ENCODE measurements at places on chromosomes 2 and 18. TPM values are rescaled to one million over a fixed set of nuclear protein-coding genes. Genes with fewer than 3 reads are reported as not detected.
A peak's percentile ranks its signal among the peaks of the same experiment; 100 is the strongest.

The GNLY gene
- total RNA-seq = 1.7 TPM

The VWA3B gene
- 3.2 TPM for total RNA-seq

The LYPD1 gene
- 5.1 TPM for total RNA-seq

The SCYGR4 gene
- total RNA-seq = not detected

The PROC gene
- 0.71 TPM for total RNA-seq

The TLX2 gene
- 0.19 TPM for total RNA-seq

The STK11IP gene
- total RNA-seq = 27.8 TPM

The CNNM3 gene
- total RNA-seq = 5.3 TPM

DNA sequence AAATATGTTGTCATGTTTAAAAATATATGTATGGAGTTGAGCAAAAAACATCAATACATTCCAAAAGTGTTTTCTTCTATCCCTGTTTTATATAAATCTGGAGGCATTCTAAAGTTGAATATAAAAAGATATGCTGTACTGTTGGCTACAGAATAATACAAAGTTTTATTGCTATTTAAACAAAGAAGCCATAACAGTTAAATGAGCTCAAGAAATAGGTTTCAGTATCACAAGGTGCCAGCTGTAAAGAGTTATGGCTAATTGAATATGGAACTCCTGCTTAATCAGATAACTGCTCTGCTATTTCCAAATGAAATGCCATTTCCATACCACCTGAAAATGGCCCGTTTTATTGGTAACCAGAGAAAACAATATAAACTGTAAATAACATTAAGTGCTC lies 55.0 kb downstream of the LNPK start:
- H3K4me3 ChIP-seq = no peak overlapping the region
- H3K27ac ChIP-seq = no peak overlapping the region
- peaks cover 4% of the 10 kb centered on the region for H3K36me3 ChIP-seq
- no peaks in the 10 kb centered on the region for H3K4me1 ChIP-seq

- H3K27ac ChIP-seq = no peak overlapping the region
- H3K4me3 ChIP-seq = no peak overlapping the region
- no peak for DNase-seq
- H3K36me3 ChIP-seq = no peaks in the 10 kb centered on the region
- H3K4me1 ChIP-seq = no peaks in the 10 kb centered on the region
These were observed 195.9 kb downstream of the ACKR3 start for GRCh38 chr2:236765478-236765877.

GRCh38 chr18:54718408-54718773 lies 109.9 kb upstream of the RAB27B start:
- H3K36me3 ChIP-seq = no peaks in the 10 kb centered on the region
- DNase-seq = no peak
- H3K27ac ChIP-seq = no peak overlapping the region

DNA sequence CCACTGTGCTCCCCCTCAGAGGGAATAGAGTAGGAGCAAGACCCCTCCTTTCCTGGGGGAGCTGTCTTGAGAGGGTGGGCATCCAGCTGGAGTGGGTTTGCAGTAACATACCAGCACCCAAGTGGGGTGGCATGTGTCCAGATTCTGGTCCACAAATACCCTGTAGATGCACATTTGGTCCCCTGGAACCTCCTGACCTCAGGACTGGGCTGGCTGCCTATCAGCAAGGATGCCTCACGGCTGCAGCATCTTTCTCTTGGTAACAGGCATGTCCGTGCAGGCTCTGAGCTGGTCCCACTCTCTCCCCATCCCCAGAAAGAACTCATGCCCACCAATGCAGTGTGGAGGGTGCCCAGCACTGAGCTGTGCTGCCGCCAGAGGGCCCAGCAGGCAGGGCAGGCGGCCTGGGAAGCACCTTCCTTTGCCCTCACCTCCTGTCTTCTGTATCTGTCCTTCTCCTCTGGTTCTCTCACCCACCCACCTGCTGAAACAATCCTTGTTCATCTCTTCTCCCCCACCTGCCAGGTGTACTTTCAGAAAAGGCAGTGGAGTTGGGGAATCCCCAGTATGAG lies 47.4 kb downstream of the ITGB1BP1 start:
- no peaks in the 10 kb centered on the region for H3K4me1 ChIP-seq
- no peaks in the 10 kb centered on the region for H3K36me3 ChIP-seq
- no peak overlapping the region for H3K27ac ChIP-seq
- no peak overlapping the region for H3K4me3 ChIP-seq
- H3K27me3 ChIP-seq = no peaks in the 10 kb centered on the region

DNA sequence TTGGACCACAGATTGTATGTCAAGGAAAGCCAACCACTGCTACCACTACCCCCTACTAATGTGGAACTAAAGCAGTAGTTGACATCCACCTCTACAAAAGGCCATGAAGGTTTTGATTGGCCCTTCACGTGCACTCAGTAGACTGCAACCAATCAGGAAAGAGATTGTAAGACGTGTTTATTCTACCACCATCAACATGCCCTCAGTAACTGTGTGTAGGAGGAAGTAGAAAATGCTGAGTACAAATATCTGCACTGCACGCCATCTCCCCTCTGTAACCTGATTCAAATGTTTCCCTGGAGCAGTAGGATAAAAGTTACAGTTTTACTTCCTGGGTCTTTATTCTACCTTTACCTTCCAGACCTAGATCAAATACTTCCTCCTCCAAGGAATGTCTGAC lies 2.9 kb upstream of the CASP10 start:
- peaks cover 15% of the 10 kb centered on the region for H3K4me1 ChIP-seq
- no peaks in the 10 kb centered on the region for H3K36me3 ChIP-seq
- H3K4me3 ChIP-seq = no peak overlapping the region

GRCh38 chr2:20593072-20594034 lies 57.5 kb downstream of the HS1BP3 start:
- no peak for DNase-seq
- no peak overlapping the region for H3K27ac ChIP-seq
- H3K4me1 ChIP-seq = no peaks in the 10 kb centered on the region
- H3K4me3 ChIP-seq = no peak overlapping the region
- no peaks in the 10 kb centered on the region for H3K27me3 ChIP-seq
- H3K36me3 ChIP-seq = no peaks in the 10 kb centered on the region

DNA sequence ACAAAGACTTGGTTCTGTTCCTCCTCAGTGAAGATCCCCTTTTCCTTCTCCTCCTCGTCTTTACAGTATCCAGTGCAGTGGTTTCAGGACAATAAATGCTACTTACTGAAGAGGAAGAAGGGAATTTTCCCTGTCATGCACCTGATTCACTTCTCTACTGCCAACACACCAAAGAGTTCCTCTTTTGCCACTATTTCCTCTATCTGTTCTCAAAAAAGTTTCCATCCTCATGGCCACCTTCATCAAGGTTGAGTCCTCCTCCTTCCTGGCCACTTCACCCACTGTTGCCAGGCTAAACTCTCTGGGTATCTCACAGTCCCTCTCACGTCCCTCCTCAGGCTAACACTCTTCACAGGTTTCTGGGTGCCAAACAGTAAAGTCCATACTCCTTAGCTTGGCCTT lies 41.7 kb downstream of the PLEKHM3 start:
- H3K4me1 ChIP-seq = no peaks in the 10 kb centered on the region
- no peak overlapping the region for H3K27ac ChIP-seq
- peak; percentile 21 for DNase-seq
- H3K36me3 ChIP-seq = no peaks in the 10 kb centered on the region
- H3K27me3 ChIP-seq = no peaks in the 10 kb centered on the region

DNA sequence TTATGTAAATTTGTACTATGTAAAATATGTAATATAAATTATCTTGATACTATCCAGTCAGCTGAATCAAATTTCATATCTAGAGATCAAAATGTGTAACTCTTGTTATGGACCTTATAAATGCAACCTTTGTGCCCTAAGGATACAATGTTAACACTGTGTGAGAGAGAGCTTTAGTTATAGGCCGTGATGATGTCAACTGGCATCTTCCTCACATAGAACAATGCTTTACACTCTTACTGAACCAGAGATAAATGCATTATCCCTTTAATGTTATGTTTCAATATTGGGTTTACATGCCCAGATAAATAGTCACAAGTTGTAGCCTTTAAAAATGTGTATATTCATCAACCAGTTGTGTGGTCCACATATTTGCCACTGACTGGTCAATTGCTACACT lies 115.1 kb downstream of the KCNJ3 start:
- DNase-seq = no peak
- H3K36me3 ChIP-seq = no peaks in the 10 kb centered on the region
- no peaks in the 10 kb centered on the region for H3K27me3 ChIP-seq

DNA sequence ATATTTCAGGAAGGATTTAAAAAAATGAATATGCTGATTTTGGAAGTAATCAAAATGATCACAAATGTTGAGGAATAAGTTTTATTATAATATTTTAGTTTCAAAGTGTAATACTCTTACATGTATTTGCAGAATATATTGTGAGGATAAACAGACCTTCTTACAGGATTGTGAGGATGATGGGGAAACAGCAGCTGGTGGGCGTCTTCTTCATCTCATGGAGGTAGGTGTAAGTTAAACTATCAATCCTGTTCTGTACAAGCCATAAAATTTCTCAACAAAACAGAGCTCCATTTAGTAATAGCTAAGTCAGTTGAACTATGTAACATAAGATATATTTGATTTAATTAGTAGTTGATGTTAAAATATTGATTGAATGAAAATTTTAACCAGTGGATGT lies 12.5 kb upstream of the HRH4 start:
- no peak overlapping the region for H3K27ac ChIP-seq
- no peak for DNase-seq
- H3K4me3 ChIP-seq = no peak overlapping the region

DNA sequence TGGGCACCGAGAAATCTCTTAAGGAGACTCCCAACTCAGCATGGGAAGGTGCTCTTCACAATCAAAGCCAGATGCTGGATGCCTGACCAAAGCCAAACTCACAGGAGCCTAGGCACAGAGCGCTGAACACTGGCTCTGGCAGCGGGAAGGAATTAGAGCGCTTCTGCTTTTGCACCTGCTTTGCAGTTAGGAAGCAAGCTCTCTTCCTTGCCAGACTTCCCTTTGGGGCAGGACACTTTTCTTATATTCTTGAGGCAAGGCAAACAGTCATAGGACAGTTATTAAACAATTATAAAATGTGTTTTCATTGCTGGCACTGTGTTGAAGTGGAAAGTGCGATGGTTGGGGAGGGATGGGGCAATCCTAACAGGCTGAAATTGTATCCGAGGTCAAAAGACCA lies 79.6 kb upstream of the DNMT3A start:
- H3K27me3 ChIP-seq = no peaks in the 10 kb centered on the region
- no peak for DNase-seq
- no peaks in the 10 kb centered on the region for H3K4me1 ChIP-seq
- H3K27ac ChIP-seq = no peak overlapping the region
- H3K36me3 ChIP-seq = no peaks in the 10 kb centered on the region

DNA sequence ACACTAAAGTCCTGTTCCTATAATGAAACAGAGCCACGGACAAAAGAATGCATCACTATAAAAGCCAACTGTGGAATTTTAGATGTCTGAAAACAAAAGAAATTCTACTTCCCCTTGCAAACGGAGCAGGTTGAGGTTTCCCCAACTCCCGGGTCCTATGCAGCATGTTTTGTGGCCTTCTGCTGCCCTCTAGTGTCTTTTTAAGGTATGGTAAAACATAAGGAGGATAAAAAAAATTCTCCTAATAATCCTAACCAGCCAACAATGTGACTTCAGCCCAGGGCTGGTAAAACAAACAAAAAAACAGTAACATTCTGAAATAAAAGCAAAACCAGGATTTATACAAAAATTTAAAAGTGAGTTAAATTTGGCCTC lies 539.5 kb downstream of the NRXN1 start:
- peak; percentile 42 for DNase-seq
- H3K4me1 ChIP-seq = no peaks in the 10 kb centered on the region
- no peaks in the 10 kb centered on the region for H3K36me3 ChIP-seq
